ENCODE measurements at places on chromosomes 3 and 15.

DNA sequence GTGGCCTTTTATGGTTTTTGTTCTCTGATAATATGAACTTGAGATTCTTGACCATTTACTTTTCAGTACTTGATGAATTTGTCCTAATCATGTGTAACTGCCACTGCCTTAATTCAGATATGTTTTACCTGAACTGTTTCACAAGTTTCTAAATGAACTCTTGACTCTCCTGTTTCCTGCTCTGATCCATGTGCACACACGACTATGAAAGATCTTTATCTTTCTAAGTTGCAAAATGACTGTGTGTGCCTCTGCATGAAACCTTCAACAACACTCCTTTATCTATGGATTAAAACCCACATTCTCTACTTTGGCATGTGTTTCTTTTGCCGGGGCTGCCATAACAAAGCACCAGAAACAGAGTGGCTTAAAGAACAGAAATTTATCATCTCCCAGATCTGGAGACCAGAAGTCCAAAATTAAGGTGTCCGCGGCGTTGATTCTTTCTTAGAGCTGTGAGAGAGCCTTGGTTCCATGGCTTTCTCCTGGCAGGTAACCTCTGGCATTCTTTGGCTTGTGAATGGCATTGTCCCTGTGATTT is 275.0 kb downstream of the ADAMTSL3 start:
- DNase-seq, result no peak

DNA sequence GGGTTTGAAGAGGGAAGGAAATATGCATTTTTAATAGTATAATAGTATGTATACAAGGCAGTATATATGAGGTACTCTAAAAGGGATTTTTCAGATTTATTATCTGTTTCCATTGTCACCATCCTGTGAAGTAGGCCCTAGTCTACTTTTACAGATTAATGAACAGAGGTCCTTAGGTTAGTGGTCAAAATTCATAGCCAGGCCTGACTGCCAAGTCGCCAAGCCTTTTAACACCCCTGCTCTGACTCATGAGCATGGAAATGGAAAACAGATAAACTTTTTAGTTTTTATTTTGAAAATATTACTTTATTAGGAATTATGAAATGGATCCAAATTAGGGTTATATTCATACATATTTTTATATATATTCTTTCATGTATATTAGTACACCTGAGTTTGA is 146.9 kb downstream of the BBX start:
- no peak for DNase-seq

DNA sequence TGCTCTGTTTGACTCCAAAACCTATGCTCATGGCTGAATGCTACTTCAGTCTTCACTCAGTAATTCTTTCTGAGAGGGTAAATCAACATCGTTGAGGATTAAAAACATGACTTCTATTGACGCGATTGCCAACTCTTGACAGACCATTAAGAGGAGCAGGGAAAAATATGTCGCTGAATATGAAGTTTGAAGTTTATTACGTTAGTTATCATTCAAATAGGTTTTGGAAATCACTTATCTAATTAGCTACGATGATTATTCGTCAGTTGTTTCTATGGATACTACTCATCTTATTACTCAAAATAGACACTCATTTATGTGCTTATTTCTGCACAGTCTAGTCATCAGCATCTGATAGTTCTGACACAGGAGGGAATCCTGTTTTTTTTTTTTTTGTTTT is 279.2 kb upstream of the TBL1XR1 start:
- DNase-seq, result no peak

DNA sequence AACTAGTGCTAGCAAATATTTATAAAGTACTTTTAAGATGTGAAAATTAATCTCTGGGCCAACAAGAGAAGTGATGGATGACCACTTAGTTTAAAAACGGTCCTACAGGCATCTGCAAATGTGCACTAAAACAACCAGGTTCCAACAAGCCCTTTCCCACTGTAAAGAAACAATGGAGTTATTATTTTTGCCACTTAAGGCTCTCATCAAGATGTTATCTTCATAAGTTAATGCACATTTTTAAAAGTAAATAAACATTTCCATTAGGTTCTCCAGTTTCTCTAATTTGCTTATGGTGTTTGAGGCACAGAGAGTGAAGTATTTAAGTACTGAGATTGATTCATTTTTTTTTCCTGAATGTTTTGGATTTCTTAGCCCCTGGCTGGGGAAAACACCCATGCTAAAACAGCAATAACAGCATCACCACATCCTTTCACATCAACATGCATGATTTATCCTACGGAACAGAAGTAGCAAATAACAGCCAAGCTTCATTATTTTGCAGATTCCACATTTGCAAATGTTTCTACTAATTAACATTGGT is 20.8 kb downstream of the ABI3BP start:
- no peak for DNase-seq

GRCh38 chr3:159039286-159039685 is 237.4 kb downstream of the MFSD1 start:
- no peak for DNase-seq

GRCh38 chr3:79016587-79017376 is 751.0 kb downstream of the ROBO1 start:
- DNase-seq, result no peak

GRCh38 chr3:62611541-62612240 is 238.3 kb upstream of the FEZF2 start:
- DNase-seq, result no peak

- DNase-seq, result no peak
Measured at GRCh38 chr15:74400313-74400860, 32.9 kb upstream of the CYP11A1 start.

DNA sequence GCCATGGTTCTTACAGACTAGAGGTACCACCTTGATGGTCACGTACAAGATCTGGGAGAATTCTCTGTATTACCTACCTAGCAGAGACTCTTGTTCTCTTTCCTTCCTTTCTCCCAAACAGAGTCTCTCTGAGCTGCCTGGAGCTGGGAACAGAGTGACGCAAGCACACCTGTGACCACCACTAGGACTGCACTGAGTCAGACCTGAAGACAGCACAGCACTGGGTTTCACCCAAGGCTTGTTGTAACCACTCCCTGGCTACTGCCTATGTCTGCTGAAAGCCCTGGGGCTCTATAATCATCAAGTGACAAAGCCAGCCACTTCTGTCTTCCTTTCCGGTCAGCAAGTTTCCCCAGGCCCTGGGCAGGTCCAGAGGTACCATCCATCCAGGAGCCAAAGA is 293.3 kb upstream of the CNTN4 start:
- DNase-seq, result no peak

DNA sequence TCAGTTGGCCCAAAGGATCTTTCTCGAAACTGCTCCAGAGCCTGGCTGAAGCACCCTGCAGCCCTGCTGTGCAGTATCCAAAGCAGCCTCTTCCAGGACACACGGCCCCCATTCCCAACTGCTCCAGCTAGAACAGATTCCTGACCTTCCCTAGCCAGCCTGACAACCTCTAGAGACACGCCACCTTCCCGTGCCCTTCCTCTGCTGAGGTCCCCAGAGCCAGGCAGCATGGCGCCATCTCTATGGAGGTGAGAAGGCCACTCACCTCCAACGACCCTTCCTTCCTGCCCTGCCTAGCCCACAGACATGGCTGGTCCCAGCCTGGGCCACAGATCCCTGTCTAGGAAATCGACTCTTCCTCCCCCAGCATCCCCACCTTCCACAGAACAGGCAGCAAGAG is 3.1 kb downstream of the KIF7 start:
- DNase-seq, result no peak

DNA sequence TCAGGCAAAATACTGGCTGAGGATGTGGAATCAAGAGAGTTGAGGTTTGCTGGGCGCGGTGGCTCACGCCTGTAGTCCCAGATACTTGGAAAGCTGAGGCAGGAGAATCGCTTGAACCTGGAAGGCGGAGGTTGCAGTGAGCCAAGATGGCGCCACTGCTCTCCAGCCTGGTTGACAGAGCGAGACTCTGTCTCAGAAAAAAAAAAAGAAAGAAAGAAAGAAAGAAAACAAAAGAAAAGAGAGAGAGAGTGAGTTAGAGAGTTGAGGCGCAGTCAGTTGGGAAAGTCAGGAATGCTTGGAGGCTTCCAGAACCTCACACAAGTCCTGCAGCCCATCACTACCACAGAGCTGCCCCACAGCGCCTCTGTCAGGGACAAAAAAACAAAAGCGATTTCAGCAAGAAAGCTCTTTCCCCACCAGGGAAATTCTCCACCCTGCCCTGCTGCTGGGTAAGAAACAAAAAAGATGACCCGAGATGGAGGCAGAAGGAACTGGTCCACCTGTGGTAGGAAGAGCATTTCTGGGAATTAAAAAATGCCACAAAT is 13.8 kb downstream of the HDC start:
- no peak for DNase-seq

- DNase-seq, result no peak
Measured at GRCh38 chr3:58490860-58491501, 915 bp upstream of the KCTD6 start.

GRCh38 chr3:12977117-12977808 is 96.0 kb downstream of the IQSEC1 start:
- DNase-seq, result no peak

DNA sequence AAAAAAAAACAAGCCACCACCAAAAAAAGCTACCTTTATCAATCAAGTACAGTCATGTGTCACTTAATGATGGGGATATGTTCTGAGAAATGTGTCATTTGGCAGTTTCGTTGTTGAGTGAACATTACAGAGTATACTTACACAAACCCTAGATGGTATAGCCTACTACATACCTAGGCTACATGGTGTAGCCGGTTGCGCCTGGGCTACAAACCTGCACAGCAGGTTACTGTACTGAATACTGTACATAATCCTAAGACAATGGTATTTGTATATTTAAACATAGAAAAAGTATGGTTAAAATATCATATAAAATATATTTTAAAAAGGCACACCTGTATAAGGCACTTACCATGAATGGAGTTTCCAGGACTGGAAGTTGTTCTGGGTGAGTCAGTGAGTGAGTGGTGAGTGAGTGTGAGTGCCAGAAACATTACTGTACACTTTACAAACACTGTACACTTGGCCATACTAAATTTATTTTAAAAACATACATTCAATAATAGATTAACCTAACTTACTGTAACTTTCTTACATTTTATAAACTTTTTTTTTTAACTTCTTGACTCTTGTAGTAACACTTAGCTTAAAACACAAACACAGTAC is 25.9 kb upstream of the JMJD7 start:
- DNase-seq, result no peak

DNA sequence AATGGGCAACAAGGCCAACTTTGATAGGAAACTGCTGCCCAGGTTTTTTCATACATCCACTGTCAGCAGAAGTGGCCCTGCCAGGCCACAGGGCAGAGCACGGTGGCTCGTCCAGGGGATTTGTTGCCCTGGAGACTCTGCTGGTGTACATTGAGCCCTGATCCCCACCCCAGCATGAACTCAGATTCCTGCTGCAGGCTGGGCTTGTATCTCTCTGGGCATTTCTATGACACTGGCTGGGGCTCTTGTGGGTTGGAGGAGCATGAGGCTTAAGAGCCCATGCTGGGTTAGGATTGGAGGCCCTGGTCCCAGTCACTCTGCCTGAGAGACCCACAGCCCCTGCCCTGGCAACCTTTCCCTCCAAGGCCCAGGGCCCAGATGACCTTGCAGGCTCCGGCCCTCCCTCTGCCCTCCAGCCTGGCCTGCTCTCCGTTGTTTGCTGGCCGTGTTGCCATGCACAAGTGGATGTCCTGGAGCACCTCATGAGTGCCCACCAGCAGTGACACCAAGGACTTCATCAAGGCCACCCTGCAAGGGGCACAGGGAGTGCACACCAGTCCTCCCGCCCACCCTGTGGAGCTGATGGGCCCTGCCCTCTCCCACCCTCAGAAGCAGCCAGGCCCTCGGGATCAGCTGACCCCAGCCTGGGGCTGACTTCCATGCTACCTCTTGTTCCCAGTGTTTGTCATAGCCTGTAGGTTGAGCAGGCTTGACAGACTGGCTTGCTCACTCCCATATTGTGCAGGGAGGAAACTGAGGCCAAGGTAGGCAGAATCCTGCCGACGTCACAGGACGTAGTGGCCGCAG is 58.2 kb downstream of the ZNF445 start:
- DNase-seq, result no peak

DNA sequence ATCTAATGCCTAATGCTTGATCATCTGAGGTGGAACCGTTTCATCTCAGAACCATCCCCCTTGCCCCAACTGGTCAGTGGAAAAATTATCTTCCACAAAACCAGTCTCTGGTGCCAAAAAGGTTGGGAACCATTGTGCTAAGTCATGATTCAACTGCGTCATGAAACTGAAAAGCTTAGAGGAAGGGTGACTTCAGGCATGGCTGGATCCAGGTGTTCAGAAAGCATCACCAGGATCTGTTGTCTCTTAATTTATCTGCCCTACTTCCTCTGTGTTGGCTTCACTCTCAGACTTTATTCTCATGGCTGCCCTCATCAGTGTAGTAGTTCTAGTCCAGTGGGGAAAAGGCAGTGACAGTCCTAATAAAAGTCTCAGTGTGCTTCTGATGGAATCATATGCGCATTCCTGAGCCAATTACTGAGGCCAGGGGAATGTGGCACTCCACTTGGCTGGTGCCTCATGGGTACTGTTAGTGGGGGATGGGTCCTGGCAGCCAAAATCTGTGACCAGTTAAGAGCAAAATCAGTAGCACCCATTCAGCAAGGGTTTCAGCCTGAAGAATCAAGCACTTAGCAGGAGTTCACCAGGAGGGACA is 110.3 kb downstream of the WNT5A start:
- DNase-seq, result no peak

DNA sequence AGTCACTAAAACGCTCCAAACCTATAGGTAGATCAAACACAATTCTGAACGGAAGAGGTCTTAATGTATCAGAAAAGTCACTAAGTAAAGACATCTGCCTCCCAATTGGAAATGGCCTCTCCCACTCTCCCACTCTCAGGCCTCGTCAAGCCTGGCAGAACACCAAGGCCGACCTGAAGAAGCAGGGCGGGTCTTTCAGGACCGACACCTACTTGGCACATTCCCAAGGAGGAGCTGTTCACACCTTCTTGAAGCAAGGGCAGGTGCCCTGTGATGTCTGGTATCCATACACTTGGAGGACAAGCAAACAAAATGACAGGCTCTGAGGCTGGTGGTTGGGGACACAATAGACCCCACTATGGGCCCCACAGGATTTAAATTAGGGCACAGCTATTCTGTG is 30.0 kb downstream of the XXYLT1 start:
- no peak for DNase-seq

GRCh38 chr15:66942649-66943390 is 122.6 kb upstream of the SMAD3 start:
- DNase-seq, result no peak

DNA sequence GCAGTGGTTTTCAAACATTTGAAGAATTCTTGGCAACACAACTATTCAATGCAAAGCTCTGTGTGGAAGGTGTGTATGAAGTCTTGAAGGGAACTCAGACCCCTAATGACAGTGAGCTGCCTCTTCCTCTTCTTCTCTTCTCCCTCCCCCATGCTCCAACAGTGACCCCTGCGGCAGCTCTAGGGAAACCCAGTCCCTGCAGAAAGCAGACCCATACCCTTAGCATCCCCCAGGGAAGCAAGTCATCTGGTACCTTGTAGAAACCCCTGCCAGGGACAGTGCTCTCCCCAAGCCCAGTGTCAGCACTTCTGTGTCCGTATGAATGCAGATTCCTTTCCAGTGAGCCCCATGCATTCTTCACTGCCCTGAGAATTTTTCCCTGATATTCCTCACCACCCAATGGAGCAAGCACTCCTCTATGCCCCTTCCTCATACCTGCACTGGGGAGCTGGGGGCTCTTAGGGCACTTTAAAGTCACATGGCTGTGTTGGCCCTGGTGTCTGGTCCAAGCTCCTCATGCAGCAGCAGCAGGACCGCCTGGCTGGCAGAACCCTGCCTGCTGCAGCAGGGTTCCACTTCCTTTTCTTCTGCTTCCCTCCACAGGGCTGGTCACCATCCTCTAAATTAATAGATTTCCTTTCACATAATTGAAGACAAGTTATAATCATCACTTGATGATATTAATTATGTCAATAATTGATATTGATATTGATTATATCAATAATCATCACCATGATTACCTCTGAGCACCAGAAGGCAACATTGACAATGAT is 442.5 kb downstream of the EPHB1 start:
- no peak for DNase-seq
